NCI-H1694 (cell line): ENCODE measurements at places on chromosomes 1 and 21.
A peak's percentile ranks its signal among the peaks of the same experiment; 100 is the strongest.

DNA sequence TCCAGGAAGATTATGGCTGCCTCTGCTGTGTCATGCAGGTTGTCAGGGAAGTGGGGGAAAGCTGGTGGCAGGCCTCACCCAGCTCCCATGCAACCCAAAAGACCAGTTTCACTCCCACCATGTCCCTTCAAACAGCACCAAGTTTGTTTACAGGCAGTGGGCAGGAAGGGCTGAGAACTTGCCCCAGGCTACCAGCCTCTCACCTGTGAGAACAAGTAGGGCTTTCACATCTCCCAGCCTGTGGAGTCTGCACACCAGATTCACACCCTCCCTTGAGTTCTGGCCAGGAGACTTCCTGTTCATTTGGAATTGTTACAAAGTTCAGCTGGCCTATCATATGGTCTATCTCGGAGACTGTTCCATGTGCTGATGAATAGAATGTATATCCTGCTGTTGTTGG, 27.8 kb downstream of the RPAP2 start:
- no peak for DNase-seq

- DNase-seq = no peak
These were observed 55.5 kb downstream of the ECE1 start for GRCh38 chr1:21234779-21235178.

DNA sequence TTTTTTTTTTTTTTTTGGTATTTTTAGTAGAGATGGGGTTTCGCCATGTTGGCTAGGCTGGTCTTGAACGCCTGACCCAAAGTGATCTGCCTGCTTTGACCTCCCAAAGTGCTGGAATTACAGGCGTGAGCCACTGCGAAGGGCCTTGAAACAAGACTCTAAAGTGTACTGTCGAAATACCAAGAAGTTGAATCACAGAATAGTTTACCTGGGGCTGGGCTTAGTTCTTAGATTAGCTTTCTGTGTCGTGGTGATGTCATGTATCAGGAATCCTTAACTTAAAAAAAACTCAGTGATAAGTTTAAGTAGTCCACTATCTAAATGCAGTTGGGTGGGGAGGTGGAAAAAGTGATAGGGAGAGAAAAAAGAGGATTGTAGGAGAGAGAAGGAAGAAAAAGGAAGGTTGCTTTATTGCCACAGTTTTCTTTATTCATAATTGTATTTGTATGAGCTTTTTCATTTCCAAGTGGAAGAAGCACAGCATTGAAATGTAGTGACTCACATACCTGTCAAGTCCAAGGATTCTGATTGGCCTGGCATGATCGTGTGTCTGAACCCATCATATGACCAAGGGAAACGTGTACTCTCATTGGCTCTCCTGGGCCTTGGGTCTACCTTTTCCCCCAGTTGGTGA, 13.4 kb downstream of the ITSN1 start:
- DNase-seq = no peak

DNA sequence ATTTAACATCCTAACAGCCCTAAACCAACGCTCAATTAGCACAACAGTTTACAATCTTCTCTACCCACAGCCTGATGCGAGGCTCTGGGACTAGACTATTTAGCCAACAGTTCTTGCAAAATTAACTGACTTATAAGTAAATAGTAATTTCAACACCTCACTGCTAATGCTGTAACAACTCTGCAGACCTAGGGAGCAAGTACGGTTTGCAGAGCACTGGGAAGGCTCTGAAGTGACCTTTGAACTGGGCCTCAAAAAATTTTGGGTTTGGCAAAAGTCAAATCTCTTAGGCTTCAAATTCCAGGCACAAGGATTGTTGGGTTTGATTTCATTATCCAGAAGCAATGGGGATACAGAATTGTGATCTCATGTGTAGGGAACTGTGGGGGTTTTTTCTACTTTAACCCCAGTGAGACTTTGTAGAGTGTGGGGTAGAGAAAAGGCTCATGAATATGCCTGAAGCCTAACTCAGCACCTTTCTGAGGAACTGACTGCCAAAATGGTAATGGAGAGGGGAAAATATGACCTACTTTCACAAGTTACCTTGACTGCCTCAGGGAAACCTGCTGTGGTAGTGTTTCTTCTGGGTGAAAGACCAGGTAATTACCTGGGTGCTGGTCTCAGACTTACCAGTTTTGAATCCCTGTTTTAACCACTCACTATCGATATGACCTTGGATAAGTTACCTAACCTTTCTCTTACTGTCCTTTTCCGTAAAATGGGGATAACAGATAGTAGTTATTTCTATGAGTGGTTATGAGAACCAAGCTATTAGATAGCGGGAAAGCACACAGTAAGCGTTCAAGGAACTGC, 889 bp upstream of the TXLNA start:
- no peak for DNase-seq

DNA sequence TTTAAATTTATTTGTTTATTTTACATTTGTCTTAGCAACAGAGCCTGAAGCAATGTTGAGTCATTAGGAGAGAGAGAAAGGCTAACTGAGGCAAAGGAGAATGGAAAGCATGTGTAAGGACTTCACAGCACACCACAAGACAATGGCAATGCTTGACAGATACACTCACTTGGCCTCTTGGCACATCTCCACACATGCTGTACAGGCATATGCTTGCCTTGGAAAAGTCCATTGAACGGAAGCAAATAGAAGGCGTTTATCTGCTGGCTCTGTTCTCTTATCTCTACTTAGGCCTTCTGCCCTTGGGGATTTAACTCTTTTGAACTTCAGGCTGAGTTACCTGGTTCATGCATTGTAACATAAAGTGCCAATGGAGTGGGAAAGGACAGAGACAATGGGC, 262.2 kb upstream of the POU3F1 start:
- DNase-seq = no peak

DNA sequence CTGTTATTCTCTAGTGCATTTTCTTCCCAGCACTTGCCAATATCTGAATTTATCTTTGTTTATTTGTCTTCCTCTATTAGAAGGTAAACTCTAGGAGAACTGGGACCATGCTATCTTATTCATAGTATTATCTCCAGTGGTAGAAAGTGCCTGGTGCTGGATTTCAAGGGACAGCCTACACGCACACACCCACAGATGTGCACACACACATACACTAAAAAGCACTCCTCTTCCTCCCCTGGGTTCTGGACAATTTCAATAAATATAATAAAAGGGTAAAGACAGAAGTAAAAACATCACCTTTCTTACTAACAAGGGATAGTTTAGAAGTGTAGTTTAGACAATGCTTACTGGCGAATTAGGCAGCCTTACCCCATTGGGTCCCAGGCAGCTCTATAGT, 28.5 kb upstream of the USP24 start:
- DNase-seq = no peak

GRCh38 chr1:195970209-195970608, 638.0 kb downstream of the KCNT2 start:
- DNase-seq = no peak

DNA sequence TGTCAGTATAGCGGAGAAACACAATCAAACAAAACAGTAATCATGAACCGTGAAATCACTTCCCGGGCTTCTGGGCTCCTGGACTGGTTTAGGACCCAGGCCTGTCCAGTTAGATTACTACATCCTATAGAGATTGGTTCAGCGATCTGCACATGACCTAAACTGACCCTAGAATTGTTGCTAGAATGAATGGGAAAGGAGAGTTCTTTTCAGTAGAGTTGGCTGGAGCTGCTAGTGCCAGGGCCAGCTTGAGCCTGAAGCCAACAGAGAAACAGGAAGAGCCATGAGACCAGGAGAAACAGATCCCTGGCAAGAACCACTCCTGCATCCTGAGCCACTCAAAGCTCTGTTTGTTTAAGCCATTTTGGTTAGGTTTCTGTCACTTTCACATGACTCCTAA, 474.3 kb upstream of the C1orf87 start:
- no peak for DNase-seq

DNA sequence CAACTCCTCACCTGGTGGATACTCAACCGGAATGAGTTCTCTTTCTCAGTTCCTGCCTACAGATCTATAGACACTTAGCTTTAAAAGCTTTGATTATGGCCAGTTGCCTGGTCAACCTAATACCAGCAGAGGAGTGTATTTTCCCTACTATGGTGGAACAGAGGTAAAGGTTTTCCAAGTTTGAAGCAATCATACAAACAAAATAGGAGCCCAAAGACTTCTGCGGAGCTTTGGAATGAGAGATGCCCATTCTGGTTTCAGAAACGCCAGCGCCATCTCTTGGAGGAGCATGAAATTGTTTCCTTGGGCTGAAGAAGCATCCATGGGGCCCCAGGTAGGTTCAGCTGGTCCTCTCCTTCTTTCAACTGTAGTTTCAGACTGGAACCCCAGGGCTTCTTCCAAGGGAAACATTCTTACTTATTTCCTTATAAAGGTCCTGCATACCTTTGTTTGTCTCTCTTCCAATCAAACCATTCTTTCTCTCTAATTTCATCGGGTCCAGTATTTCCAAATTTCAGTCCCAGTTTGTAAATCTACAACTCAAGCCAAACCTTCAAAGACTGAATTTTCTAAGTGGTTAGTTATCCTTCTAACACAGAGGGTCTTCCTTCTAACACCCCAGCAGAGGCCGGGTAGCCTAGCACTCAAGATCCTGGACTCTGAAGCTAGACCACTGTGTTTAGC, 95.9 kb downstream of the KCNJ15 start:
- peak; percentile 52 for DNase-seq

GRCh38 chr1:111989531-111990025, at the start of gene KCND3:
KCND3 (minus strand) TSS chr1:111989668.
- no peak for DNase-seq

DNA sequence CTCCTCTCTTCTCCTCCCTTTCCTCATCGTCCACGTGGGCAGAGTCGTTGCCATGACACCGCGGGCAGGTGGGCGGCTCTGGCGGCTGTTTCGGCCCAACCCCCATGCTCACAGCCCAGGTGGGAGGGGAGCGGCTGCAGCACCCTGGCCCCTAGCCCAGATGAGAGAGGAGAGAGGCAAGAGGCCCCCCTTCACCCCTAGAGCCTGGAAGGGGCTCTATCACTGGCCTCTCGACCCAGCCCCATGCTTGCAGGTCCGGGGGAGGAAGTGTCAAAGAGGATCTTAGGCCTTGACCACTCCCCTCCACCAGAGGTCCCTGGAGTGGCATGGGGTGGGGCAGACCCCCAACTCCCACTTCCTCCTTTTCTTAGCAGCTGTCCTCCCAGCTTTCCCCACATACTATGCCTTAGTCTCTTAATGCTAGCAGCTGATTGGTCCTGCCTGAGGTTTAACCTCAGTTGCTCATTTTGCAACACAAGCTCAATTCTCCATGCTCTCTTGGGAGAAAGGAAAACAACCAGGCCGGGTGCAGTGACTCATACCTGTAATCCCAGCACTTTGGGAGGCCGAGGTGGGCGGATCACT, 10.4 kb downstream of the DLGAP3 start:
- DNase-seq = no peak

DNA sequence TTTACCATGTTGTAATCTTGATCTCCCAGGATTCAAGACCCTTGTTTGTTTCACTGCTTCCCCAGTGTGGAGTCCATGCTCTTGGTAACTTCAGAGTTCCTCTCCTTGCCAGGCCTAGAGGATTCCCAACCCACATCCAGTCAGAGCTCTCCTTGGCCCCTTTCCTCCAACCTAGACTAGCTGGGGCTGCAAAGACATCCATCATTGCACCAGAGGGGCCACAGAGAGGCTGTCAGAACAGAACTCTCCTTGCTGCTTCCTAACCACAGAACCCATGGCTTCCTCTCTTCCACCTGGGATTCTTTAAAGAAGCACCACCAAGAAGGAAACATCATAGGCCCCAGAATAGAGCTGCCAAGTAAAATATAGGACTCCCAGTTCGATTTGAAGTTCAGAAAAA, 81.0 kb downstream of the HMGB4 start:
- no peak for DNase-seq
